ENCODE measurements at places on chromosomes 3 and 15. TPM values are rescaled to one million over a fixed set of nuclear protein-coding genes. Genes with fewer than 3 reads are reported as not detected.

Gene CLRN1
- polyA plus RNA-seq: not detected

Gene CFAP92
- not detected for polyA plus RNA-seq

Gene ADGRG7
- not detected for polyA plus RNA-seq

Gene POLG
- polyA plus RNA-seq: 13.9 TPM

Gene RNF168
- polyA plus RNA-seq: 2.4 TPM

Gene FGF7
- 30.4 TPM for polyA plus RNA-seq

Gene STAB1
- 0.01 TPM for polyA plus RNA-seq

Gene ACVR2B
- 1.6 TPM for polyA plus RNA-seq

Gene DPPA2
- polyA plus RNA-seq: not detected

Gene PTH1R
- polyA plus RNA-seq: 1.3 TPM

Gene TEX9
- polyA plus RNA-seq: 0.72 TPM

Gene SEMA5B
- not detected for polyA plus RNA-seq

Gene CFAP100
- not detected for polyA plus RNA-seq

Gene ZDHHC23
- polyA plus RNA-seq: 2.5 TPM

Gene TLR9
- polyA plus RNA-seq: 0.07 TPM

Gene SERPINI2
- polyA plus RNA-seq: not detected

Gene TM6SF1
- polyA plus RNA-seq: 3.8 TPM

Gene ZNF860
- polyA plus RNA-seq: 0.32 TPM

Gene CSTA
- 0.70 TPM for polyA plus RNA-seq

Gene CD276
- 107 TPM for polyA plus RNA-seq

Gene VGLL3
- polyA plus RNA-seq: 98.8 TPM

Gene ALDH1A2
- polyA plus RNA-seq: 0.50 TPM

Gene SLC25A20
- 30.2 TPM for polyA plus RNA-seq

Gene GLDN
- polyA plus RNA-seq: 0.21 TPM

Gene C3orf49
- polyA plus RNA-seq: not detected

Gene DOCK3
- 0.11 TPM for polyA plus RNA-seq

Gene DLEC1
- polyA plus RNA-seq: 0.06 TPM

Gene C3orf18
- 30.4 TPM for polyA plus RNA-seq

Gene GOLGA8S
- 0.01 TPM for polyA plus RNA-seq

Gene ZNF774
- polyA plus RNA-seq: 1.6 TPM

Gene DCLK3
- polyA plus RNA-seq: not detected

All from BJ (cell line).